ENCODE measurements at places on chromosomes 7 and 10.

GRCh38 chr7:76278540-76278939 is 23.9 kb upstream of the HSPB1 start:
- peak; percentile 37 for DNase-seq

- no peak for DNase-seq
Observed at GRCh38 chr10:91702620-91703019, 69.7 kb upstream of the PPP1R3C start.

GRCh38 chr10:14837757-14838581 is at the start of the genes CDNF, HSPA14 and MSANTD7:
CDNF (minus strand) TSS chr10:14838037; CDS start chr10:14837946, 91 bp downstream.
HSPA14 (plus strand) TSS chr10:14838306; CDS start chr10:14838403, 97 bp downstream.
MSANTD7 (plus strand) TSS chr10:14838306; CDS start chr10:14842285, 3,979 bp downstream.
- DNase-seq, result peak; percentile 99

- no peak for DNase-seq
Observed at GRCh38 chr7:123060446-123060845, 64.9 kb upstream of the TAS2R16 start.

DNA sequence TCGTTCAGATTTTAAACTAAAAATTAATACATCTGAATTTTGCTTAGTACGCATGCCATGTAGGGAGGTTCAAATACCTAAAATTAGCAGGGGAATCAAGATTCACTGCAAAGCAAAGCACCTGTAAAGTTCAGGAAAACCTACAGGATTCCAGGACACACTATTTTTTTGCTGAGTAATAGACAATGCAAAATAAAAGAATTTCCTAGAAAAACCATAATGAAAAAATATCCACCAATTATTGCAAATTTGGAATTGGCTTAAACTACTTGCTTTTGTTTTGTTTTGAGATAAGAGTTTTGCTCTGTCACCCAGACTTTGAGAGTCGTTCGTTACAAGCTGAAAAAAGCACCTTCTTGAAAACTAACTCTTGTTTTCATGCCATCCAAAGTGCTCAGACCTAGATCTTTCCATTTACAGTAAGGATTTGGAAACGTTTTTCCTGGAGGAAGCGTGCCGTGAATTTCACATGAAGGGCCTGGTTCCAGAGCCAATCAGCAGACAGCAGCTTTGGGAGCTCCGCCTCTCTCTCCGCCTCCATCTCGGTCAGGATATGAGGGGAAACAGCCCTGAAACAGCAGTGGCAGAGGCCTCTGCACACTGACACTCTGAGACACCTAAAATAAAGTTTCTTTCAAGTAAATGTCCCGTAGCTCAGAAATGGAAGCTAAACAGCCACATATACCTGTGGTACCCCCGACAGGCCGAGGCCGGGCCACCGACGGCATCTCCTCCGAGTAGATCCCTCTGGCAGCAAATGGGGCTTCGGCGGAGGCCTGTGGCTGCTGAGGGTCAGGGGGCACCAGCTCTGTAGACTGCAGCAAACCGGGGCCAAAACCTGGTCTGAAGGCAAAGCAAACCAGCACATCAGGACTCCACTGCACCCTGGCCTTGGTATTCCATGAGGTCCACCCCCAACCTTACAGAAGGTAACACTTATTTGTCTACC is 45.9 kb upstream of the ATP6V0A4 start:
- no peak for DNase-seq
